ENCODE measurements at places on chromosomes 11 and 22.
A peak's percentile ranks its signal among the peaks of the same experiment; 100 is the strongest.

- no peak for DNase-seq
These were observed 992.5 kb downstream of the OPCML start for GRCh38 chr11:132539590-132540368.

- DNase-seq = peak; percentile 52
These were observed 25.6 kb downstream of the ARRB1 start for GRCh38 chr11:75325713-75326438.

DNA sequence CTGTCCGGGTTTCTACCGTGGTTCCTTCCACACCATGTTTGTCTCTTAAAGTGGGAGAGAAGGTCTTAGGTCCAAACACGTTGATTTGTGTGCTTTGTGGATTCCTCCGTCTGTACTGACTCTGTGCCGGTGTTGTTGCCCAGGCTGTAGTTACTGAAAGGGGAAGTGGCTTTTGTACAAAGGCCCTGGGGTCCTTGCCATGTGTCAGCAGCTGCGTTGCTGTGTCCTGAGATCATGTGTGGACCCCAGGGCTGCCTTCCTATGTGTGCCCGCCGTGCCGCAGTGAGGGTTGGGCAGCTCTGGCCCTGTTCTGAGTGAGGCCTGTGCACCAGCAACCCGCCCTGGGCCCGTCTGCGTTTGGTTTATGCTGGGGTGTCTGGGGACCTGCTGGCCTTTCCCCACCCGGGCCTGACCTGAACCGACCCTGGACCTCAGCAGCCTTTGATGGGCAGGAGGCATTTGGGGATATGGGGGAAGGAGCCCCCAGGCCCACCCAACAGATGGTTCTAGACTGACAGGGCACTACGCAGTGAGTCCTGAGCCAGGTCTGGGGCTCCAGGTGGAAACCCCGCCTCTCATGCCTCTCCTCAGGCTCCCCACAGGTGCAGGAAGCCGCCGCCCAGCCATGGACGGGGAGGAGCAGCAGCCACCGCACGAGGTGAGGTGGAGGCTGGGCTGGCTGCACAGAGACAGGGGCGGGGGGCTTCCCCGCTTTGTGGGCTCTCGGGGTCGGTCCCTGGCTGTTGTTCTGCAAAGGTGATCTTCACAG lies 6.9 kb downstream of the TRABD start:
- peak; percentile 68 for DNase-seq

DNA sequence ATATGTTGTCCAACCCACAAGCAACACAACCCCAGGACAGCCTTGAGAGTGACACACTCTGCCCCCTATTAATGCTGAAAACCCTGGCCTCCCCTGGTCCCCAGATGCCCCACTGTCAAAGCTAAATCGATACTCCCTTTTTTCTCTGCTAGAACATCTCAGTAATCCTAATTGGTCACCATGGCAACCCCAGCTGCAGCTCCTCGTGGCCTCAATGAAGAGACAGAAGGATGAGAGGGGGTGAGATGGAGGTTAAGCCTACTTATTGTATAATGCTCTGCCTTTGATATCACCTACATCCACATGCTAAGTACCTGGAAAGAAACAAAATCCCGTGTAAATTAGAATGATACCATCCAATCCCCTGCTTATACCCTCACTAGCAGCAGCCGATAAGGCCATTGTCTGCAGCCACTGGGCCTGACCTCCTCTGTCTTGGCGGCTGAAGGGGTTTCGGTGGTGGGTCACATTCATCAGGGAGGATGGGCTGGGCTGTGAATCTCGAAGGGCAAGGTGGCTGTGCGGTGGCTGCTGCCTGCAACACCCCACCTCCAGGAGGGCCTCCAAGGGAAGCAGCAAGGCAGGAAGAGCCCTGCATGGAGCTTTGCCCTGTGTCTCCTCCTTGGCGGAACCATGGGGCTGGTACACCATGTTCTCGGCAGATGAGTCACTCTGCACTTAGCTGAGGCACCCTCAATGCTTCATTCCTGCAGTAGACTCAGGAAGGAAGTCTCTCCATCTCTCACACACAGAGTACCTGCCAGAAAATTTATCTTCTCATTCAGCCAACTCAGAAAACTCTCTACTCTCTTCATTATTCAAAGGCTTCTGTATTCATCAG lies 399.5 kb downstream of the BUD13 start:
- no peak for DNase-seq

- DNase-seq = no peak
These were observed 45.4 kb downstream of the TP53I11 start for GRCh38 chr11:44905131-44905866.

- peak; percentile 36 for DNase-seq
These were observed 1.7 kb upstream of the OSM start for GRCh38 chr22:30268331-30268730.

GRCh38 chr22:41660416-41660815 lies 28.3 kb downstream of the SNU13 start:
- no peak for DNase-seq
